ENCODE measurements at places on chromosomes 6 and 20.

DNA sequence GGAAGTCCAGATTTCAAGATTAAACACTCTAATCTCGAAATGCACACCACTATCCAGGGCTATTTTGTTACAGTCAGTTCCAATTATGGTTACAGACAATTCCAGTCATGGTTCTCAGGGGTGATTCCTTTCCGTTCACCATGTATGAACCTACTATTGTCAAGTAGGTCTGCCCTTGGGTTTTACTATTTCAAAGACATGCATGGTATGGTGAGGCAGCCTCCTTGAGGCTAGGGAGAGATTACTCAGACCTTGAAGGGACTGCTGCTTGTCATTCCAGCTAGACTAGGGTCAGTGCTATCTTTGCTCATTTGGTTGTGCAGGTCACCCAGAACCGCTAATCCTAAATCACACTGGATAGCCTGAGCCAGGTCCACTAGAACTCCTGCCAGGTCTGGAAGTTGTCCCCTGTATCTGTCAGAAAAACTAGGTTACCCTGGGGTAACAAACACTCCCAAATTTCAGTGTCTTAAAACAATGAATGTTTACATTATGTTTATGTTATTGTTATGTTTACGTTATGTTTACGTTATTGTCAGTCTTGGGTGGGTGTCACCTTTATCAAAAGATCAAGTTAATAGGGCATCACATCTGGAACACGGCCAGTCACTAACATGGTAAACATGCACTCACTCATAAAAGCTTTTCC lies 41.1 kb upstream of the E2F3 start:
- DNase-seq = no peak

DNA sequence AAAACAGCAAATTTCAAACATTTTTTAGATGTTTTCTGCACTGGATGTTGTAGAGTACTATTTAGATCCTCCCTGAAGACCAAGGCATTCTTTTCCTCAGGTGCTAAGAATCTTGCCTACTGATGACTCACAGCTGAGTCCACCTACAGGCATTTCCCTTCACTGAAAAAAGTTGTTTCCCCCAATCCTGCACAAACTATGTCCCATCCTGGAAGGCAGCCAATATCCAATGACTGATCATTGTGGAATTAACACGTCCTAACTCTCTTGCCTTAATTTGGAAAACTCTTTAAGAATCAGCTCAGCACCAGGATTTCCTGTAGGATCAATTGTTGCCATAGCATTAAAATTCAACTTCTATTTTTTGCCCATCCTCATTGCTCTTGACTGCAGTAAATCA lies 268.4 kb upstream of the IRAK1BP1 start:
- DNase-seq = no peak

- DNase-seq = no peak
These were observed 60.2 kb downstream of the MAFB start for GRCh38 chr20:40628877-40629276.

- no peak for DNase-seq
These were observed 28.4 kb upstream of the SDHAF4 start for GRCh38 chr6:70538376-70538775.

- no peak for DNase-seq
These were observed 293.2 kb downstream of the BTBD9 start for GRCh38 chr6:38346291-38347079.

DNA sequence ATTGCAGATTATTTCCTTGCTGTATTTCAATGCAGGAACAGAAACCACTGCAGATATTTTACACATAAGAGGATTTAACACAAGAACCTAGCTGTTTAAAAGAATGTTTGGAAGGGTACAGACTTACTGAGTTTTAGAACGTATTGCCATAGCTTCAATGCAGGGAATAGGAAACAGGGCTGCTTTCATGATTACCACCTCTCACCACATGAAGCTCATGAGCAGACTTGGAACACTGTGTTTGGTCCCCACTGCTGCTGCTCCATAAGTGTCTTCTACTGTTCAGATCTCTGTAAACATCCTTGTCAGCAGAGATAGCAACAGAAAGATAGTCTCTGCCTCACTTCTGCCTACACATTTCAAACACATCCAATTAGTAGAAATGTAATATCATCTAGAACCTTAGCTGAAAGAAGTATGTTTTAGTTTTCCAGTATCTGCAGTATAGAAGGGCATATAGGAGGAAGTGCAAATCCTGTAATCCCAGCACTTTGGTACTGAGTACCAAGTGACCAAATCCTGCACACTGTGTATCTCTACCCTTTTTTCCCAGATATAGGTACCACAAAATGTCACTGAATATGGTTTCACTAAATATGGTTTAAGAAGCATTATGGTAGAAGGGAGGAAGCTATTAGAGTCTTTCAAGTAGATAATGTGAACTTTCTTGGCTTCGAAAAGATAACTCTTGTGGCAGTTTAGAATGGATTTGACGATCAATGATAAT lies 51.9 kb downstream of the STXBP5 start:
- DNase-seq = no peak

- no peak for DNase-seq
These were observed 350.5 kb downstream of the PRL start for GRCh38 chr6:21946298-21946783.

DNA sequence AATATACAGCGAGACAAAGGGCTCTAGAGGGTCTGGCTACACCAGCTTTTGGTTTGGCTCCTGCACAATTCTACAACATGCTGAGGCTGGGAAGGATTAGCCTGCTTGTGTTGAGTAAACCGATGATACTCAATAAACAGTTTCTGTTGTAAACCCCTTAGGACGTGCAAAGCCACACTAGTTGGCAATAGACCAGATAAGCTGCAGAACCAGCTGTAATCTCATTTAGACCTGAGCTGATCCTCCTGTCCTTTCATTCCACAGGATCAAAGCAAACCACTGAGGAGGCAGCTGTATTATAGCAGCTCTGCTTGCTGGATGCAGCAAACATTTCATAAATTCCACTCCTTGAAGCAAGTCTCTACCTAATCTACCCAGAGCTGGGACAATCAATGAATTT lies 79.7 kb downstream of the MMS22L start:
- no peak for DNase-seq

- no peak for DNase-seq
These were observed 31.2 kb upstream of the PDE7B start for GRCh38 chr6:135820340-135820739.

GRCh38 chr20:36472637-36473090 lies 68.7 kb upstream of the MYL9 start:
- DNase-seq = no peak

DNA sequence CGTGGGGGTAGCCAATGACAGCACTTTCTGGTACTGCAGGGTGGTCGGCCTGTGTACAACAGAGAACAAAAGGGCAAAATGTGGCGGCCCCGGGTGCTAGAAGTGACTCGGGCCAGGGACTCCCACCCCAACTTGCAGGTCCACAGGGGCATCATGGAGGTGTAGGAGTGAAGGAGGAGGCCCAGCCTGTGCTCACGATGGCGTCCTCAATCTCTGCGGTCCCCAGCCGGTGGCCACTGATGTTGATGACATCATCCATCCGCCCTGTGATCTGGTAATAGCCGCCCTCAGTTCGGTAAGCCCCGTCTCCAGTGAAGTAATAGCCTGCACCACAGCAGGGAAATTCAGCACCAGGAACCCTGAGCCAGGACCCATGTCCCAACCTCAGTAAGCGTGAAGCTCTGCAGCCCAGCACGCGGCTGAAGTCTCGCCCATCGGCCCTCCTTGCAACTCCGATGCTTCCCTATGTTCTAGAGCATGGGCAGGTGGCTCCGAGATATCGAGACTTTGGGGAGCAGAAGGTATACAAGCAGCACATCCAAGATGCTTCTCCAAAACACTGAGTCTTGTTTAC lies 20.2 kb upstream of the APMAP start:
- no peak for DNase-seq

DNA sequence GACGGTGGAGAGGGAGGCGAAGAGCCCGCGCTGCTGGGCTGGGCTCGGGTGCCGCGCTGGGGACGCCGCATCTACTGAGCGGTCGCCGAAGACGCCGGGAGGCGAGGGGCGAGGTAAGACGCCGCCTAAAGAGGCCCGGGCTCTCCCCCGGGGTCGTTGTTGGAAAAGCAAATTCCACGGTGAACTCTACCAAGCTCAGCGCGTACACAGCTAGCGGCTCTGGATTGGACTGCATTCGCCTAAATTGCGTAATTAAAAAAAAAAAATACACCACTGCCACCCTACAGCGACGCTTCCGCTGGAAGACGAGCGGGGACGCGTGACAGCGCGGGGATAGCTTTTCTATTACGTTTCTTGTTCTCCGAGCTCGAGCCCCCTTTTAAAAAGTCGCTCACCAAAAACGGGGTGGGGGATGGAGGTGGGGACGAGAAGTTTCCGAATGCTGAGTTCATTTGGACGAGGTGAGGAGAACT lies 92.0 kb upstream of the PRDM1 start:
- no peak for DNase-seq

- DNase-seq = no peak
These were observed 171.7 kb downstream of the CLIC5 start for GRCh38 chr6:45843848-45844521.

- DNase-seq = no peak
These were observed 403.7 kb downstream of the CDH26 start for GRCh38 chr20:60361761-60362395.

GRCh38 chr6:159681191-159681880 lies 11.7 kb downstream of the SOD2 start:
- no peak for DNase-seq

GRCh38 chr20:16955971-16956370 lies 207.8 kb downstream of the OTOR start:
- peak; percentile 10 for DNase-seq

DNA sequence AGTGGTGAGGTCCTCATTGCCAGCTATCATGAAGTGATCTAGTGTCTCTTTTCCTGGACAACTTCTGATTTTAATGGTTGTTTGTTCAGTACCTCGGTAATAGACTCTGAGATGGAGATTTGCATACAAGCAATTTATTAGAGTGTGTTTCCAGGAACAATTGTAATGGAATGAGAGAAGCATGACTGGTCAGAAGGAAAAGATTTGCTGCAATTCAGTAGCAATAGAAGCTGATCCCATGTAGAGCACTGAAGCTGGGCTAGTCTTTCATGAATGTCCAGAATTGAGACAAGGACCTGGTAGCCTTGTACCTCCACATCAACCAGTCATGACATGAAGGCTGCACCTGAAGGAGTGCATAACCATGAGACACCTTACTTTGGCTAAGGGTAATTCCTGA lies 526.5 kb downstream of the NKAIN2 start:
- DNase-seq = no peak

DNA sequence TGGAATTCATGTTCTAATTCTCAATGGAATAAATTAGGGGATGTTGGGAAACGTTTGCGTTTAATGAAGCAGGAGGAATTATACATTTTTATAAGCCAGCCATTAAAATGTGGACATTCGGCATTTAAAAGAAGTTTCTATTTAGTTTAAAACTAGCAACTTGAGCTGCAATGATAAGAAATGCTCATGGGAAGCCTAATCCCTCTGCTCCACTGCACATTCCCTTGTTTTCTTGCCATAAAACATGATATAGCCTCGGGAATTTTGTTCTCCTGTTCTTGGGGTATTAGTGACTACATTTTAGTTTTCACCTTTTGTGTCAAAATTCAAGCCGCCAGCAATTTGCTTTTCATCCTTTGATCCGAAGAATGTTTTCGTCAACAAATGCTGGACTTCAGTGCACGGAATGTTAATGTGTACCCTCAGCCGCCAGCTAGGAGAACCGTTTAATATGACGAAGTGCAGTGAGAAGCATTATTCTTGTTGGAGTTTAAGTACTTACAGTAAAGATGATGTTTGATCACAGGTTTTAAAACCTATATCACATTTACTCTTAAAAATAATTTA lies 137.9 kb downstream of the HIVEP1 start:
- no peak for DNase-seq

GRCh38 chr6:96649926-96650325 lies 87.0 kb downstream of the FHL5 start:
- no peak for DNase-seq

GRCh38 chr6:17280138-17280537 lies 1.0 kb upstream of the RBM24 start:
- no peak for DNase-seq

DNA sequence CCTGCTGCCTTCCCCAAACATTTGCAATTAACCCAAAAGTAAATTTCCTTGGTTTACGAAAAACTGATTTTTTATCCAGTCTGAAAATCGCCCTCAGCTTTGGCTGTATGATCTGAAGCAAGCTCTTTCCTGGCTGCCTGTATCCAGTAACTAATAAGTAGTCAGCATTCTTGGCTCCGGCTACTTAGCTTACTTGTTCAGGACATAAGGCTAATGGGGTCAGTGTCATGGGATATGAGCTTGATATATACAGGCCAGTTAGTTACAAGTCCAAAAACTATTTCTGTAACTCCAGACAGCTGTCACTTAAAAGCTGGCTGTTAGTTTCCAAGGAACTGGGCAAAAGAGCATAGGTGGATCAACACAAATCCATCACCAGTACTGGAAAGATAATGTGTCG lies 56.2 kb downstream of the KHDC1L start:
- DNase-seq = no peak

GRCh38 chr6:43355862-43356590 lies 13.4 kb downstream of the ZNF318 start:
- peak; percentile 27 for DNase-seq

DNA sequence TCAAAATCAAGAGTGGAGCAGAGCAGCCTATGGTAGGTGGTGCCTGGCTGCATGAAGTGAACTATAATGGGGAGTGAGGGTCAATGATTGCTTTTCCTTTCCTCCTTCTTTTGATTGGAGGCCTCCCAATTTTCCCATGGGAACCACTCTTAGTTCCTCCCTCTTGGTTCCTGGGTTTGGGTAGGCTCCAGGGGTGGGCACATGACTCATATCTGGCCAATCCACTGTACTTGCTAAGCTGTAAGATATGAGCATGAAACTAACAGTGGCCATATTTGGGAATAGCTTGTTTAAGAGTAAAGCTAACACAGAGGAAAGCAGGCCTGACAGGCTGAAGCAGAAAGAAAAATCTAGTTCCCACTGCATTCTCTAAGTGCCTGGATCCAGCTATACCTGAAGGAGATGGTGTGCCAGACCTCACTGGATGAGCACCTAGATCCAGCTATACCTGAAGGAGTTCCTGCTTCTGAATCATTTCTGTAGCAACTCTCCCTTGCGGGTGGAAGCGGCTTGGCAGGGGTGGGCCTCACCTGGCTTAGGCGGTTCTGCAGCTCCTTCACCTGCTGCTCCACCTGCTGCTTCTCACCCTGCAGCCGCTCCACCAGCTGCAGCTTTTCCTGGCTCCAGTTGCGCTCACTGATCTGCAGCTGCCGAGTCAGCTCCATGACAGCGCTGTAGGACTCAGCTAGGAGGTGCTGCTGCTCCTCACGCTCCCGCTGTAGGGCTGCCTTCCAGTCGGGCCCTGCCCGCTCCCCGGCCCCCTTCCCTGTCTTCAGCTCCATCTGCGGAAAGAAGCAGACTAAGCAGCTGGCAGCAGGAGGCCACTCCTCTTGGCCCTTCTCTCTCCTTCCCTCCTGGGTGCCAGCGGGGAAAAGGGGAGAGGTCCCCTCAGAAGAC lies 29.0 kb upstream of the DSN1 start:
- DNase-seq = no peak

- DNase-seq = peak; percentile 13
These were observed 8.8 kb downstream of the NKX2-4 start for GRCh38 chr20:21388566-21388965.
